Thoracic aorta (tissue), 2 donors: ENCODE measurements at places on chromosomes 2 and 18. TPM values are rescaled to one million over a fixed set of nuclear protein-coding genes. Genes with fewer than 3 reads are reported as not detected.
A peak's percentile ranks its signal among the peaks of the same experiment; 100 is the strongest.

DNA sequence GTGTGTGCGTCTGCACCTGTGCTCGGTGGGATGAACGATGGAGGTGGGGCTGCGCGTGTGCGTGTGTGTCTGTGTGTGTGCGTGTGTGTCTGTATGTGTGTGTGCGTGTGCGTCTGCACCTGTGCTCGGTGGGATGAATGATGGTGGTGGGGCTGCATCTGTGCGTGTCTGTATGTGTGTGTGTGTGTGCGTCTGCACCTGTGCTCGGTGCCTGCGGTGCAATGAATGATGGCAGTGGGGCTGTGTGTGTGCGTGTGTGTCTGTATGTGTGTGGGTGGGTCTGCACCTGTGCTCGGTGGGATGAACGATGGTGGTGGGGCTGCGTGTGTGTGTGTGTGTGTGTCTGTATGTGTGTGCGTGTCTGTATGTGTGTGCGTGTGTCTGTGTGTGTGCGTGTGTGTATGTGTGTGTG lies 48.5 kb upstream of the CTDP1 start:
- no peaks in the 10 kb centered on the region for H3K27me3 ChIP-seq
- no peak overlapping the region for H3K27ac ChIP-seq
- H3K36me3 ChIP-seq: no peaks in the 10 kb centered on the region
- H3K4me3 ChIP-seq: no peak overlapping the region

GRCh38 chr2:16238001-16238761 lies 297.8 kb downstream of the MYCN start:
- no peak overlapping the region for H3K27ac ChIP-seq
- no peak for DNase-seq
- no peak overlapping the region for H3K4me3 ChIP-seq
- H3K4me1 ChIP-seq: no peaks in the 10 kb centered on the region
- no peaks in the 10 kb centered on the region for H3K27me3 ChIP-seq

DNA sequence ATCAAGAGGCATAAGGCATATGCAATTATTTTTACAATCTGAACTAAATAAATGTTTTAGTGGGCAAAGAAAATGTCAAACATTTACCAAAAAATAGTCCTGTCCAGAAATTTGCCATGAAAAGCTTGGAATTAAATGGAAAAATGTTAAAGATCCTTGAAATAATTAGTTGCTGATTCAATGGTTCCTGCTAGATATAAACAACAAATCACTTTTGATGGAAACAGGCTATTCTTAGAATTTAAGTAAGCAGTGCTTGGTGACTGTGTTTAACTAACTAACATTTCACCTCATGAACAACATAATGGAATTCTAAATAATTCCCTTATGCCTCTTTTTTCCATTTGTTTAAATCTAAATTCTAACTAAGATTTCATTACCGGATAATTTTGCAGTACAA lies 3.9 kb downstream of the RND3 start:
- H3K27ac ChIP-seq: peak overlapping the region; percentile 43
- H3K4me1 ChIP-seq: peaks cover 64% of the 10 kb centered on the region
- no peak overlapping the region for H3K4me3 ChIP-seq
- no peak for DNase-seq
- H3K36me3 ChIP-seq: no peaks in the 10 kb centered on the region

DNA sequence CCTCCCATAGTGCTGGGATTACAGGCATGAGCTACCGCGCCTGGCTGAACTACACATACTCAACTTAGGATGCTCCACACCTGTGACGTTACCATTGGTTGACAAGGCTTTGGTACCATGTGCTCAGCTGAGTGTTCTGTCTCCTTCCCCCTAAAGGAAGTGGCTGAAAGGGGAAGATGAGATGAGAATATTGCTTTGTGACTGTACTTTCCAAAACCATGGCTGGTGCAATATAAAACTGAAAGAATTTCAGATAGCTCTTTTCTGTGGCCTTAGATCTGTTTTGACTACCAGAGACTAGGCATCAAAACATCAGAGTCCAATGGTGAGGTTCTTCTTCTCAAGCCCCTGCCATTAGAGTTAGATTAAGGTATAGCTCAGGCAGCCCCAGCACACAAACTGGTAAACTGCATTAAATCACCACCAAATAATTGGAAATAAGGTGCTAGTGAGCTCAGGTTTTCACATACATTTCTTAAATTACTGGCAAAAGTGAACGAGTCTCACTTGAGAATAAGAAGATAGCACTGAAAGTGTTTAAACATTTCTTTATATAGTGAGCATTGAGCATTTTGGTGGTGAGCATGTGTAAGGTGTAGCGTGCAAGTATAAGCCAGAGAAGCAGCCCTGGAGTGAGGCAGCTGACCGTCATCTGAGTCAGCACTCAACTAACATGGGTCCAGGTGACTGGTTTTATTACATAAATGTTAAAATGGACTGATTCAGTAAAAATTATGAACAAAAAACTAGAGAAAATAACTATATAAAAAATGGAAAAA lies 113.5 kb upstream of the FZD5 start:
- H3K4me1 ChIP-seq: peaks cover 10% of the 10 kb centered on the region
- no peaks in the 10 kb centered on the region for H3K27me3 ChIP-seq
- DNase-seq: no peak

The FEV gene
- not detected for total RNA-seq
